ENCODE measurements at places on chromosomes 7 and 10. TPM values are rescaled to one million over a fixed set of nuclear protein-coding genes. Genes with fewer than 3 reads are reported as not detected.
A peak's percentile ranks its signal among the peaks of the same experiment; 100 is the strongest.

The ACTL6B gene
- total RNA-seq = not detected

DNA sequence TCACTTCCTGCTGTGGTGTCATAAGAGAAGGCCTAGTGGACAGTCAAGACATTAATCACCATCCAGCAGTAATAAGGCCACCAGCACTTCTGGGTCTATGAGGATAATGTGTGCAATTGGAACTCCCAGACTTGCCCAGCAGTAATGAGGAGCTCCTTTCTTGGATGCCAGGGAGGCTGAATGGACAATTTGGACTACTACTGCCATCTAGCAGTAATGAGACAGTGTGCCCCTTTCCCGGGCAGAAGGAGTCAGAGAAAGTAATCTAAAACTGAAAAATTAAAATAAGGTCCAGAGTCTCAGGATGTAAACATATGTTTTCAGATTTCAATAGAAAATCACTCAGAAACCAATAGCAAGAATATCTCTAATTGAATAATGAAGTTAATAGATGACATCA is 400.4 kb downstream of the CDC14C start:
- H3K27me3 ChIP-seq = no peaks in the 10 kb centered on the region
- H3K36me3 ChIP-seq = no peaks in the 10 kb centered on the region
- H3K4me3 ChIP-seq = no peak overlapping the region

The WNT2 gene
- 0.07 TPM for total RNA-seq

DNA sequence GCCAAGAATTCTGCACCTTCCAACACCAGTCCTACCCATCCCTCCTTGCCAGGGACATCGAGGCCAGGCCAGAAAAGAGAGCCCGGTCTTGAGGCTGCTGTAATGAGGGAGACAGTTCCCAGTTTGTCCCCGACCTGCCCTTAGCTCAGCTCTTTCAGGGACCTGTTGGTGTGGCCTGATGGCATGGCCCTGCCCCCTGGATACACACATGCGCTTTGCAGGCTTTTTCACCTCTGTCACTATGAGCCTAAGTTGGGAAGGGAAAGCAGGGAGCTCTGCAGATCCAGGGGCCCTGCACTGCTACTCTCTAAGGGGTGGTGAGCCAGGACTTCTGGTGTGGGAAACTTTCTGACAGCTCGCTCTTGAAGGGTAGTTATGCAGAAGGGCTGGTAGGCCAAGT is 2.1 kb downstream of the SCD start:
- no peak overlapping the region for H3K27ac ChIP-seq
- no peaks in the 10 kb centered on the region for H3K27me3 ChIP-seq
- H3K4me3 ChIP-seq = peak overlapping the region; percentile 97
- peaks cover 43% of the 10 kb centered on the region for H3K36me3 ChIP-seq
- peaks cover 38% of the 10 kb centered on the region for H3K4me1 ChIP-seq
- DNase-seq = no peak

The CDK1 gene
- total RNA-seq = 6.6 TPM
